Activated CD8-positive, alpha-beta memory T cell treated with anti-CD3 and anti-CD28 coated beads, Interleukin-2, amount 50 U/mL, for 4 hours (primary cell): ENCODE measurements at places on chromosomes 7 and 10.

DNA sequence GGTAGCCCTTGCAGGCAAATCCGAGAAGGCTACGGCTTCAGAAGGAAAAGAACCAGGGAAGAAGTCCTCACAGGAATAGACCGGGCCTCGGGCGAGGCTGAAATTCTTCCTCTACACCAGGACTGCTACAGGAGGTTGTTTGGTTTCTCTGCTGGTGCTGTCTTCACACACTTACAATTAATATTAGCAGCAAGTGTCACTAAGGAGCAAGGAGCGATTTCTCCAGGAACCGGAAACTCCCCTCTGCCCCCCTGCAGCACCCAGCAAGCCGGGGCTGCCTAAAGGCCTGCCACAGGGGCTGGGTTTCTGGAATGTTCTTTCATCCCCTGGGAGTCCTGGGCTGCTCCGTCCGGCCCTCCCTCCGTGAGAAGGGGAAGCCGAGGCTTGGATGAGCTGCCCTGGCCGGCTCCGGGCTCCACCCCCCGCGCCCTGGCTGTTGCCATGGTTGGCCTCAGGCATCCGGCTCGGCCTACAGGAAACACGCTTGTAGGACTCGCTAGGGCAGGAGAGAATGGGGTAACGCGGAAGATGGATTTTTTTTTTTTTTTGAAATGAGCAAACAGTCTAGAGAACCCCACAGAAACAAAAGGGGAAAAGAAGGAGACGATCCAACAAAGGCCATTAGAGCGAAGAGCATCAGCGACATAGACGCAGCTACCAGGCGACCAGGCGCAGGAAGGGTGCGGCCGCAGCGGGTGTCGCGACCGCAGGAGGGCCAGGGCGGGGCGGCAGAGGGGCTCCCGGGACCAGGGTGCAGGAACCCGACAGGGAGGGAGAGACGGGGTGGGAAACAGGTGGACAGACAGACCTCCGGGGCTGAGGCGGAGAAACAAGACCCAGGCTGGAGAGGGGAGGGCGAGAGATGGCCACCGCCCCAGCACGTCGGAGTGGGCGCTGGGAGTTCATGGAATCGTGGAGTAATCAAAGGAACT is 33.0 kb downstream of the EN2 start:
- DNase-seq = no peak

DNA sequence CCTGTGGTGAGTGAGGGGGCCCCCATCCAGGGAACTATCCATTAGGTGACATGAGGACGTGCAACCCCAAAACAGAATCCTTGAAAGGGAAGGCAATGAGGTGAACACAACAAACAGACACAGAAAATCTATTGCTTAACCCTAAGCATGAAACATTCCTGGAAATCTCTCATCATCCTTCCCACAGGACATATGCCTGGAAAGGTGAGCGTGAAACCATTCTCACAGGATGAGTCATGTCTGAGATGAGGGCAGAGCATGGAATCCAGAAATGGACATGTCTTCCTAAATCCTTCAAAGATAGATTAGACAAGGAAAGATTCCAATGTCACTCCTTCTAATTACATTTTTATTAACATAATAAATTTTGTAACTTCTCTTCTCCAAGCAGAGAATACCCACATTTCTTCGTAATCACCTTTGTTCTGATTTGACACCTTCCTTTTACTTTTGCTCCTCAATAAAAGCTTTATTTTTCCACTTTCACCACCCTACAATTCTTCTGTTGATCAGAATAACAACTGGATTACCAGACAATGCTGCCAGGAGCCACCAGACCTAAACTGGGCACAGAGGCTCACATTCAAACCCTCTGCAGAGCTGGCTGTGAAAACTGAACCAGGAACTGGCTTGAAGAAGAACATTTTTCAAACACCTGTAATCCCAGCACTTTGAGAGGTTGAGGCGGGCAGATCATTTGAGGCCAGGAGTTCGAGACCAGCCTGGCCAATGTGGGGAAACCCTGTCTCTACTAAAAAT is 67.2 kb downstream of the COBL start:
- DNase-seq = no peak

DNA sequence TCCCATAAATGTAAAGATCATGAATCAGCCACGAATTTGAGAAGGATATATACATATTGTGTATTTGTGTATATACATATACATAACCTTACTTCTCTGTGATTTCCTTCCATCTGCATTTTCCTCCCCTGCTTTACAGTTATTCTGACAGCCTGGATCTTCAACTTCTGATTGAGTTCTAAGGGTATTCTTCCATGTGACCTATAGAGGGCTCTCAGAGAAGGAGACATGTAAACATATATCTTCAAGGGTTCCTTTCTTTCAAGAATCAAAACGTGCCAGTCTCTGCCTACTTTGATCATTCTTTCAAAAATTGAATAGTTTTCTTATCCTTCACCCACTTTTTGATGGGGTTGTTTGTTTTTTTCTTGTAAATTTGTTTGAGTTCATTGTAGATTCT is 453.7 kb upstream of the POT1 start:
- no peak for DNase-seq

DNA sequence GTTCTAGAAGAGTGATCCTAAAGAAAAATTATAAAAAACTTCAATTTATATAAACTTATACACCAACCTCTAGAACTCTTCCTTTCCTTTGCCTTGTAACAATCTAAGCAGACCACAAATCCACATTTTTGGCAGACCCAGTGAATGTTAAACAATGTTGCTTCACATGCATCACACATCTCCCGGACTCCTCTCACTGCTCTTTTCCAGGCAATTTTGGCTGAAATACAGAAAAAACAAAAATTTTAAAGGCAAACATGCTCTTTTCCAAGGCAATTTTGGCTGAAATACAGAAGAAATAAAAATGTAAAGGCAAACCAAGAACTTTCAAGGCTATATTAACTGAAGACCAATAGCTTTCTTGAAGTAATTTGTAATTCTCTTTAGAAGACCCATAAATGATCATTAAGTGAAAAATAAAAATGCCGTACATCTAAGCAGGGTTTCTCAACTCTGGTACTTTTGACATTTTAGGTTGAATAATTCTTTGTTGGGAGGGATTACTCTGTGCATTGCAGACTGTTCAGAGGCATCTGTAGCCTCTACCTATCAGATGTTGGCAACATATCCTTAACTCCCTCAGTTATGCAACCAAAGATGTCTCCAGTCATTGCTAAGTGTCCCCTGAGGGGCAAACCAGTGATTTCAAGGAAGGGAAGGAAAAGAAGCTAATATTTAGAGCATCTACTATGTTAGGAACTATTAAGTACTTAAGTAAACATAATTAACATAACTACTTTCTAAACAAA is 64.4 kb downstream of the NRBF2 start:
- DNase-seq = no peak

DNA sequence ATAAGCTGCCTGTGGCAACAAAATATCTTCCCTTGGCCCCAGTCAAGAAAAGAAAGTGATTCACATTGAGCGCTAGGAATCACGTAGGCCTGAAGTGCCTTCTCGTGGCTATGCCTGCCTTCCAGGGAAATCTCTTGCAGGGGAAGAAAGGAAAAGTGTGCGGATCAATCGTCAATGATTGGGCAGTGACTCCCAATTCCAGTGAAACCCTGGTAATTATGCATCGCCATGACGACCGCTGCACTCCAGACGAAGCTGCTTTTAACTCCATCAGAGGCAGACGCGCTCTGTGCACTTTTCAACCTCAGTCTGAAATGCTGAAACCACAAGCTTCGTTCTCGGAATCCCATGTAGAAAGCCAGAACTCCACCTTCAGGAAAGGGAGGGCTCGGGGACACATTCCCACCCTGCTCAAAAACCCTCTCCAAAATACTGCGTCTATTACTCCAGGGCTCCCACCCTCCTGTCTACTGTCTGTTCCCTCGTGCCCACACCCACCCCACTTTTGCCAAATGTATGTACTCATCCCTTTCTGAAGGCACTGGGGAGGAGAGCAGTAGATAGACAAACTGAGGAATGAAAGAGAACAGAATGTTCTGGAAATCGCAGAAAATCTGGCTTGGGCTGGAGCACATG is 24.2 kb upstream of the PRKAG2 start:
- DNase-seq = no peak

DNA sequence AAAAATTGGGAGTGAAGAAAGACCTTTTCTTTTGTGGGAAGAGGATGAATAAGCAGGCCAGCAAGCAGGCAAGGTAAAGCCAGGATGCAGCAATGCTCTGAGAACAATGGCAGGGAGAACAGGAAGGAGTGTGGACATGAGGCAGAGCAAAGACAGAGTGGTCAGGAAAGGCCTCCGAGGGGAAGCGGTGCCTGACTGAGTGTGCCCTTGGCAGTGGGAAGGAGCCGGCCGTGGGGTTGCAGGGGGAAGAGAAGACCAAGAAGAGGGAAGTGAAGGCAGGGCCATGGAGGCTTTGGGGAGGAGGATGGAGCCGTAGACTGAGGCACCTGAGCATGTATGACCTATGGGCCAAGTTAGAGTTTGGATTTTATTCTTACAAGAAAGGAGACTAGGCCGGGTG is 21.9 kb upstream of the ZNF212 start:
- no peak for DNase-seq

GRCh38 chr10:11758527-11759236 is 16.5 kb downstream of the ECHDC3 start:
- DNase-seq = no peak

- DNase-seq = no peak
Observed at GRCh38 chr7:1691601-1692514, 21.8 kb downstream of the ELFN1 start.

GRCh38 chr7:137967143-137968018 is 34.5 kb downstream of the CREB3L2 start:
- DNase-seq = no peak

DNA sequence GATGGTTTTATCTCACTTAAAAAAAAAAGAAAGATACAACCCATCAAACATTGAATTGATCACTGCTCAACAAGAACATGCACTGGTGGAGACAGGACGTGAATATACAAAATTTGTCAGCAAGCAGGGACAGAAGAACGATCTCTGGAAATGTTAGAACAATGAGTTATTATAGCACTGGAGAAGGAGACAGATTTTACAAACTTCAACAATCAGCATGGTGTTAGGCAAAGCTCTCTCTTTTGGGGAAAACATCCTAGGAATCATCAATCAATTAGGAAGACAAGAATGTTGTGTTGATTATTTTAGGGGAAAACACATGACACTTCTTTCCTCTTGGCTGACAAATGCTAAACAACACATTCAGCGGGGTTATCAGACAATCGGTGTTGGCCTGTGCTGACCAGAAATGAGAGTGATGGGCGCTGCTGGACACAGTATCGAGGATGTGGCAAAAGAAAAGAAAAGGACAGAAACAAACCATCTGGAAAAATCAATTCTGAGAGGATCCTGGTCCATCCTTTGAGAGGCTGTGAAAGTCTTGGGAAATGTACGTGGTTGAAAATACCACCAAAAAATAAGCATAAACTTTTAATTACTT is 103.9 kb downstream of the RAPGEF5 start:
- no peak for DNase-seq

- DNase-seq = no peak
Observed at GRCh38 chr10:116774728-116775151, 32.4 kb upstream of the HSPA12A start.

DNA sequence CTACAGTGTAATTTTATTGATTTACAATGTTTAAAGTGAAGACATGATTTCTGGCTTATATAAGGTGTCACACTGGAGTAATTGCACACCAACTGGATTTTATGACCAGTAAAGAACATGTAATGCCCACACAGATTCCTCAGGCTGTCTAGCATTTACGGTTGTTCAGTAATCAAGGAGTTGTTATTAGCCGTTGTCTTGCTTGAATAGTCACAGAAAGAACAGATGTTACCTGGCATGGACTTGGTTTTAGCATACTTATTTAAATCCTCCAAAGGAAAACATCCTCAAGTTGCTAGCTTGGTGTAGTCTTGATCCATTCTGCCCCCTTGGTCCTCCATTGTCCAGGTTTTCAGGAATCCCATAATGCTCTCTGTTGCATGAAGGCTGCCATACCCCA is 65.8 kb downstream of the POU6F2 start:
- DNase-seq = no peak

GRCh38 chr10:18216482-18216881 is 76.3 kb downstream of the CACNB2 start:
- DNase-seq = no peak

GRCh38 chr10:14748441-14748840 is 26.3 kb downstream of the FAM107B start:
- no peak for DNase-seq

- DNase-seq = no peak
Observed at GRCh38 chr10:97547962-97548361, 24.6 kb upstream of the ANKRD2 start.

GRCh38 chr10:55220975-55221374 is 419.9 kb upstream of the PCDH15 start:
- no peak for DNase-seq

DNA sequence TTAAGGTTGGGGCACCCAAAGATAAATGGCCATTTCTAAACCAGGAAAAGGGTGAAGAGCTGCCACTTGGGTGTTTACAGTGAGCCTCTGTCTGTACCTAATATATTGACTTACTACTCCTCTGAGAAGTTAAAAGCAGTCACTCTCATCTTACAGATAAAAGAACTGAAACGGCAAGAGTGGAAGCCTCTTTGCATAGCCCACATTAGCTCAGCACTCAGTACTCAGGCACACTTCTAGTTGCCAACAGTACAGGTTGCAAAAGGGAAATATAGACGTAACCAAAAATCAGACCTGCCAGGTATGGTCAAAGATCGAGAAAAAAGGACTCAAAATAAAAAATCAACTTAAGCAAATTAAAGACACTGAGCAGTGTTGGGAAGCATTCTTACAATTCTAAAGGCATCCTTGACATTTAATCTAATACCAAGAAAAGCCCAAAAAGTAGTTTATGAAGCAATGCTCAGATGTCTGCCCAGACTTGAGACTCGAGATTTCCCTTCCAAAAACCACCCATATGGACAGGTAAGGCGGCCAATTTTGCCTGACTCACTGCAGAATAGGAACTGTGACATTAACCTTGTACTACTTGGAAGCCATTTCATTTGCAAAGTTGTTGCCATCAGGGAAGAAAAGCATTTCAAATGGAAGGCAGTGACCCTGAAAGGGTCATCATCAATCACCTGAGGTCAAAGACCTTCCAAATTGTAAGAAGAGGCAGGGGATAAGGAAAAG is 139.3 kb downstream of the SLC25A13 start:
- no peak for DNase-seq

GRCh38 chr7:17300012-17300411 is 1.6 kb downstream of the AHR start:
- no peak for DNase-seq

DNA sequence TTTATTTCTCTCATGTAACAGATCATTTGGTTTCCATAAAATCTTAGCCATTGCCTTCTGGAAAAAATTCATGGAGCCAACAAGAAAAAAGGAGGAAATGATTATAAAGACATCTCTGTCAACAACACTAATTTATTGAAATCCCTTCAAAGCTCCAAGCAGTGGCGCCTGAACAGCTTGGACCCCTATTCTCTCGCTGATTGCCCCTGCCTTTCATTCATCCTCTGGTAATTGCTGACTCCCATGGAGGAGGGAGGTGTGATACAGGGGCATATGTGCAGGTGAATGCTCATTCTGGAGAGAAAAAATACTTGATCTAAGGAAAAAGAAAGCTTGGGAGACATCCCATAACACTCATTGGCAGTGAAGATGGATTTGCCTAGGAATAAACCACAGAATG is 345.5 kb downstream of the FGFR2 start:
- no peak for DNase-seq

- DNase-seq = no peak
Observed at GRCh38 chr7:141288626-141289025, 214.8 kb downstream of the TMEM178B start.

GRCh38 chr7:134470864-134471263 is 12.0 kb upstream of the AKR1B1 start:
- no peak for DNase-seq
